ENCODE measurements at places on chromosomes 7 and 10.

GRCh38 chr10:76665029-76665428 is 972.6 kb downstream of the KCNMA1 start:
- no peak for DNase-seq

DNA sequence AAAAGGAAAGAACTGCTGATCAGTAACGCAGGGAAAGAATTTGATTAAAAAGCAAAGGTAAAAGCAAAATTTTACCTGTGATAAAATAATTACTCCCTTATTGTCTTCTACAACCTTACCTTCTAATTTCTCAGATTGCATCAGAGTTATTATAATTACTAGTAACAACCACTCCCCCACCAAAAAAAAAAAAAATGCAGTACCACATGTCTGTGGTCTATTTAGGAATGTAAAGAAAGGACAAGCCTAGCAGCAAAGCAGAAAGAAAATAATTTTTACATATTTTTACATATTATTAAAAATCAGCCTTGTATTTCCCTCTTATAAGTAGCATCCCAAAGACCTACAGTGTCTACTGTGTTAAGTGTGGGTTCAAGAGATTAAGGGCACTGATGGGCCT is 430.4 kb downstream of the TFEC start:
- DNase-seq, result no peak

- DNase-seq, result no peak
These were observed 117.8 kb upstream of the MYO3A start for GRCh38 chr10:25815999-25816768.

DNA sequence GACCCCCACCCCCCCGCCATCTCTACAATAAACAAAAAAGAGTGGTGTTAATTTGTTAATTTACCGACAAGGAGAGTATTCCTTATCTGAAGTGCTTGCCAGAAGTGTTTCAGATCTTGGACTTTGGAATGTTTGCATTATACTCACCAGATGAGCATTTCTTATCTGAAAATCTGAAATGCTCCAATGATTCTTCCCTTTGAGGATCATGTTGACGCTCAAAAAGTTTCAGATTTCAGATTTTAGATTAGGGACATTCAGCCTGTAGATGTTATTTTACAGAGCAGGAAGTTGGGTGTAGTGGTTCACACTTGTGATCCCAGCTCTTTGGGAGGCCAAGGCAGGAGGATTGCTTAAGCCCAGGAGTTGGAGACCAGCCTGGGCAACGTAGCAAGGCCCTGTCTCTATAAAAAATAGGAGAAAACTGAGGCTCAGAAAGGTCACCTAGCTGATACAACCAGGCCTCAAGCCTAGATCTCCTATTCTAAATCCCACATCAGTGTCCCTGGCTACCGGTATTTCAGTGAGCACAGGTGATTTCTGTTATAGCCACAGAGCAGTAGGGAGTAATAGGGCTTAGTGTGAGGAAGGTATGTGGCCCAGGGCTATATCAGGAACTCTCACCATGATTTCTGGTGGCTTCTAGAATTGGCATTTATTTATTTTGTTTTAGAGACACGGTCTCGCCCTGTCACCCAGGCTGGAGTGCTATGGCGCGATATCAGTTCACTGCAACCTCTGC is 35.4 kb downstream of the TMEM120A start:
- DNase-seq, result no peak

DNA sequence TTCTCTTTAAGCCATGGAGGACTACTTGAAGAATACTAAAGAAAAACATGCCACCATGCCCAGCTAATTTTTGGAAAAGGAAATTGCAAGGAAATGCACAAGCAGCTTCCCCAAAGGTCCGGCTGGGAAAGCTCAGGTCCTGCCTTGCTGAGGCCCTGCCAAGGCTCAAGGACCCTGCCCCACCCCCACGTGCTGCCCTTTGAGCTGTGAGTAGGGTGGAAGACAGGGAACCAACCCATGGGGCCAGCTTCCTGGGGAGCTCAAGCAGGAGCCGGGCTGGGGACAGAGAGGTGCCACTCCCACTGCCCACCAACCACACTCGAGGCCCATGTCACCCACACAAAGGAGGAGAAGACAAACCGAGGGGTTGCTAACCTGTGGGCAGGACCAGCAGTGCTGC is 78.2 kb downstream of the SLIT1 start:
- DNase-seq, result no peak

GRCh38 chr7:139987691-139988516 is 74.8 kb downstream of the PARP12 start:
- no peak for DNase-seq

DNA sequence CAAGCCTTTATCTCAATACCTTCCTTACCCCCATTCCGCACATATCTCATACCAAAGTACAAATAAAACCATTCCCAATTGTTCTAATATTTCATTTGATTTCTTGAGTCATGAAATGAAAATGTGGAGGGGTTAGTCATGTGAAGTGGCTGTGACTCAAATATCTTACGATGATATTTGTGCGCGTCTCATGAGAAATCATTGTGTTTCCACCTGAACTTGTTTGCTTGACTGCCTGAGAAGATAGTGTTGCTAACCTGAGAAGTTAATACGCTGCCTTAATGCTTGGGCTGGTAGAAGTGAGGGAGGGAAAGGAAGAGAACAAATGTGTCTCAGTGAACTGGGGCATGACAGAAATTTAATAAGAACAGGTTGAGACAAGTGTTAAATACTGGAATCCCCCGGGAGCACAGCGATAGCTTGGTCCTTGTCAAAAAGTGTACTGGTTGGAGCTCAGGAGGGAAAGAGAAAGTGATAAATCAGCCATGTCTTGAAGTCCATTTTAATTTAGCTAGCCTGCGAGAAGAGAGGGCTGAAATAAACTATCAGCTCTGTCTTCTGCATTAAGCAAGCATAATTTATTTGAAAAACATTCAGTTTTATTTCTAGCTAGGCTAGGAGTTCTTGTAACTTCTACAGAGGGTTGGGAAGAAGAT is 7.2 kb upstream of the EPHA1 start:
- no peak for DNase-seq

DNA sequence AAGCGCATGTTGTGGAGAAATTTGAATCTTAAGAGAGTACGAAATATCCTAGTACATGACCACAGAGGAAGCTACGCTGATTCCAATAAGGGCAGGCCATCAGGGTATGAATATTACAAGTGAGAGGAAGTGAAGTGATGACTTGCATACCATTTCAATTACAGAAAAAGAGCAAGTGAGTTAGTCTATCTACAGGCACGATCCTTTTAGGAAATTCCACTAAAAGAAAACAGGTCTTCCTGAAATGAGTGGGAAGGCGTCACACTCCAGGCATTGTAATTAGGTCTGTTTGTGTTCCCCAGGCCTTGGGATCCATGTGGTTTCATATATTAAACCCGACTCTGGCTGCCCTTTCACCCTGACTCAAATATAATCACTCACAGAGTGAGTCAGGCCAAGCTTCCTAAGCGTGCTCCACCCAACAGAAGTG is 152.5 kb downstream of the SEMA3A start:
- DNase-seq, result no peak

GRCh38 chr10:48568131-48568530 is 36.7 kb downstream of the ARHGAP22 start:
- no peak for DNase-seq

GRCh38 chr7:66246554-66247171 is 41.5 kb downstream of the TPST1 start:
- no peak for DNase-seq

GRCh38 chr10:70776455-70777005 is 8.6 kb downstream of the TBATA start:
- no peak for DNase-seq

All from CD4-positive, alpha-beta T cell treated with Interleukin-1 beta for 1 hour (primary cell).